ENCODE measurements at places on chromosomes 3 and 15.

- DNase-seq = no peak
These were observed 21.9 kb upstream of the ZBTB38 start for GRCh38 chr3:141346418-141346817.

DNA sequence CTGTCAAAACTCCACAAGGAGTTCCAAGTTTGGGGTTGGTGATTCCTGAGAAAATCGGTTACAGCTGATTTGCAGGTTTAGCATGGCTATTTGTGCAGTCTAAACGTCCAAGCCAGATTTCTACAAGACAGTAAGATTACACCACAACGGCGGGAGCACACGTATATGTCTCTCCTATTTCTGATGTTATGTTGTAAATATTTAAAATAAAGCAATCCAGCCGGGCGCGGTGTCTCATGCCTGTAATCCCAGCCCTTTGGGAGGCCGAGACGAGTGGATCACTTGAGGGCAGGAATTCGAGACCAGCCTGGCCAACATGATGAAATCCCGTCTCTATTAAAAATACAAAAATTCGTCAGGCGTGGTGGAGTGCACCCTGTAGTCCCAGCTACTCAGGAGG is 106.8 kb upstream of the IGF1R start:
- no peak for DNase-seq

DNA sequence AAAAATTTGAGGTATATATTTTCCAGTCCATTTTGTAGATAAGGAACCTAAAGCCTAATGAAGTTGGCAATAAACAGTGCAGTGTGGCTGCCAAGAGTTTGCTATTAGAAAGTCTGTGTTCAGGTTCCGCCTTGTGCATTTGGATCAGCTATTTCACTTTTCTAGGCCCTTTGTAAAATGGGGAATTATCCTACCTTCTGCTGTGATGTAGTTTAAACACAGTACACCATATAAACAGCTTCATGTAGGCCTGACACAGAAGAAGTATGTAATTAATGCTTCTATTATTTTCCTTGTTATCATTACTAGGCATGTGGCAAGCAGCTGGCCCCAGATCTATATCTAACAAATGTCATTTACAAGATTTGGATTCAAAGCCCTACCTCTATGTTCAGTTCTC is 456.3 kb downstream of the GABRG3 start:
- DNase-seq = peak; percentile 19

DNA sequence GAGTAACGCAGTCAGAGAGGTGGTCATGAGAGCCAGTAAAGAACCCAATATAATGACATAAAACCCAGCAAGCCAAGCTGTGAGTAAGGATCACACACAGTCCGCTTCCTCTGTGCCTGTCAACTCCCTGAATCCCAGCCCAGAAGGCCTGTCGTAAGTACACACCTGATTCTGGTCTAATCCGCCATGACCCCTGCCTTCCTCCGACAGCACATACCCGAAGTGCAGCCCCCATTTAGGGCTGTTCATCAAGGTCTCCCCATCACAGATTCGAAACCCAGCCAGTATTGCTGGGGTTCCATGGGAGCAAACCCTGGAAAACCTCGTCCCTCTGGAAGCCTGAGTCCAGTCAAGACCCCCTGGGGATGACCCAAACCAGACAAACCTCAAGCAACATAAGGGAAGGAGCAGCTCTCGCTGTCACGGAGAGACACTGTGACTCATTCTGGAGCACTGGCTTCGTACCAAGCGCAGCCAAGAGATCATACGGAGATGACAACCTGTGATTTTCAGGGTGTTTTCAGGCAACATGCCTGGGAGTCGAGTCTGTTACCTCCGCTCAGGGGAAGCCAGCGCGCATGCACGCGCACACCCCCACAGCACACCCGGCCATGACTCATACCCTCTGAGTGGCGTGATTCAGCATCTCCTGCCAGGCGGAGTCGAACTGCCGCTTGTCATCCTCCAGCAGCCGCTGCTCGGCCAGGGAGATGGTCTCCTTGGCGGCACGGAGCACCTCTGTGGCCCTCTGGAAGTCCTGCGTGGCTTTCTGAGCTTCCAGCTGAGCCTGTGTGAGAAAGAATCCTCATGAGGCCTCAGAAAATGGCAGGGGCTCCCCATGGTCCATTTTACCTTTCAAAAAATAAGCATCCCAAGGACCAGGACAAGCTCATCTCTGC is 63.0 kb downstream of the SH3BP5 start:
- DNase-seq = peak; percentile 86

DNA sequence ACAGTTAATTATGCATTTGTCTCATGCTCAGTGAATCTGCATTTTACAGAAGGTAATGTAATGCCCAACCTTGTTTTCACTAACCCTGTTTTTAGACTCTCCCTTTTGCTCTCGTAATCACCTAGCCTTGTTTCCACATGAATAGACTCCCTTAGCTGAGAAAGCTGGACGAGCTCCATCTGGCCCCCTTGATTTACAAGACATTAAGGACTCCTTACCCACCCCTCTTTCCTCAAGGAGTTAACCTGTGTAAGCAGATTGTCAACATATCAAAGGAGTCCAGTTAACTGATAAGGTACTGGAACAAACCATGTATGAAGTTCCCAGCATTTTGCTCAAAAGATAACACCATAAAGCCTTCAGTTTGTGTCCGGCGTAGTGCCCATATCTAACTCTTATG is 99.6 kb downstream of the VPS8 start:
- DNase-seq = no peak

- DNase-seq = peak; percentile 14
These were observed 17.7 kb upstream of the CPA3 start for GRCh38 chr3:148847351-148847750.

- DNase-seq = no peak
These were observed 9.2 kb upstream of the ITGA11 start for GRCh38 chr15:68441045-68441743.

- peak; percentile 47 for DNase-seq
These were observed 122.5 kb upstream of the ZBED2 start for GRCh38 chr3:111717601-111718000.

GRCh38 chr3:107899990-107900651 is 190.7 kb downstream of the CD47 start:
- DNase-seq = no peak

GRCh38 chr3:172517859-172518466 is 5.3 kb downstream of the TNFSF10 start:
- DNase-seq = no peak

- no peak for DNase-seq
These were observed 339.2 kb downstream of the CHL1 start for GRCh38 chr3:535566-536416.

DNA sequence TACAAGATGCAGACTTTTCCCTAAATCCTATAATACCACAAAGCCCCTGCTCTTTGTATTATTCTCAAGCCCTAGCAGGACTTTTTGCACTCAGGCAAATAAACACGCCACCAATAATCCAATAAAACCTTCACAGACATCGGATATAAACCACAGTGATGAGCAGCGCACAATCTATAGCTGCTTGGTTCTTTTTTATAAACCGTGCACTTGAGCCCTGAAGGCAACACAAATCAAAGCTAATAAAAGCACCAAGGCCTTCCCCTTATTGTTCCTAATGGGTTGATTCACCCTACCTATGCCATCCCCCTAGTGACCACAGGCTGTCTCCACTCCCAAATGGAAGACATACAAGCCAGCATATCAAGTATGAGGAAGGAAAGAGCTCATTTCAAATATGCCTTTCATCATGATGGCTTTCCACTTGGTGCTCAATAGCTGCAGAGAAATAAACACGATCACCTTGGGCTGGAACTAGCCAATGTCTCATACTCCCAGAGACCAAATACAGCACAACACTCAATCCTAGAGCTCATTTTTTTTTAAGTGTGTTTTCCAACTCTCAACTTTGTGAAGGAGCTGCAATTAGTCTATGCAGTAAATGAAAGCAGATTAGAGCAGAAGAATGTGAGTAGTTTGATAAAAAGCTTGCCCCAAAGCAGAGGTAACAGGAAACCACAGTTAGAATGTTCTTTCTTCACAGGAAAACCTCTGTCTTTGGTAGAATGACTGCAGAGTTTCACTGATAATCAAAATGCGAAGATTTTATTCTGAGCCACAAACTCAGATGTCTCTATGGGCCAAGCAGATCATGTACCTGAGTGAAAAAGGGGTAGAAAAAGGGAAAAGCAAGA is 573.9 kb downstream of the AGBL1 start:
- no peak for DNase-seq

- no peak for DNase-seq
These were observed at the start of gene AADAC for GRCh38 chr3:151813799-151814198. TSS of gene AADAC (plus strand) at chr3:151814116. CDS start at chr3:151814163, 47 bp downstream.

DNA sequence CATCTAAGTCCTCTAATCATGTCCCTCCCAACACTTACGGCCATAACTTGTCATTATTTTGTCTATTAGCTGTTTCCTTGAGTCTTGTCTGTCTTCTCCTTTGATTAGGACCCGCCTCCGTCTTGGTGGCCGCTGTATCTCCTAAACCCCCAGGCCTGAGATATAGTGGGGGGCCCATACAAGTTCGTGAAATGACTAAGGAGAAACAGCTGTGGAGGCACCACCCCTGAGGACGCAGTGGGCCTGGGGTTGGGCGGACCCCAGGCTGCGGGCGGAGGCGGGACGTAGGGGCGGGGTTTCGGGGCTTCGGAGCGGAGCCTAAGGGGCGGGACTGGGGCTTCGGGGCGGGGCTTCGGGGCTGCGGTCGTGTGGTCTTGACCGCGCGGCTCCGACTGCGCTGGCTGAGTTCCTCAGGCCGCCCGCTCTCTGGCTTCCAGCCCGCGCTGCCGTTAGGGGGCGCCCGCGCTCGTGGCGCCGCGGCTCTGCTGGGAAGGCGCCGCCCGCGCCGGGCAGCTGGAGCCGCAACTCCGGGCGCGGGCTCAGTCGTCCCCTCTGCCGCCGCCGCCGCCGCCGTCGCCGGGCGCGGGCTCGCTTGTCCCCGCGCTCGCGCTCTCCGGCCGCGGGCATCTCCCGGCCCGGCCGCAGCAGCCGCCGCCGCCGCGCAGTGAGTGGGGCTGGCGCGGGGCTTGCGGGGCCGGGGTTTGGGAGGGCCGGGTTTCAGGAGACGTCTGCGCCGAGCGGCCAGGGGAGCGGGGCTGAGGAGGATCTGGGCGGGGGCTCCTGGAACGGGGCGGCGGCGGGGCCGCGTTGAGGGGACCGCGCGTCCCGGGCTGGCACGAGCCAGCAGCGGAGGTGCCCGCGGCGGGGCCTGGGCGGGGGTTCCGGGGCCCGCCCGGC is at the start of gene KCTD6:
Gene KCTD6 (plus strand): TSS at position 591 of the 897 bp plus-strand sequence. CDS start 6,660 bp downstream, outside the sequence.
- DNase-seq = no peak

DNA sequence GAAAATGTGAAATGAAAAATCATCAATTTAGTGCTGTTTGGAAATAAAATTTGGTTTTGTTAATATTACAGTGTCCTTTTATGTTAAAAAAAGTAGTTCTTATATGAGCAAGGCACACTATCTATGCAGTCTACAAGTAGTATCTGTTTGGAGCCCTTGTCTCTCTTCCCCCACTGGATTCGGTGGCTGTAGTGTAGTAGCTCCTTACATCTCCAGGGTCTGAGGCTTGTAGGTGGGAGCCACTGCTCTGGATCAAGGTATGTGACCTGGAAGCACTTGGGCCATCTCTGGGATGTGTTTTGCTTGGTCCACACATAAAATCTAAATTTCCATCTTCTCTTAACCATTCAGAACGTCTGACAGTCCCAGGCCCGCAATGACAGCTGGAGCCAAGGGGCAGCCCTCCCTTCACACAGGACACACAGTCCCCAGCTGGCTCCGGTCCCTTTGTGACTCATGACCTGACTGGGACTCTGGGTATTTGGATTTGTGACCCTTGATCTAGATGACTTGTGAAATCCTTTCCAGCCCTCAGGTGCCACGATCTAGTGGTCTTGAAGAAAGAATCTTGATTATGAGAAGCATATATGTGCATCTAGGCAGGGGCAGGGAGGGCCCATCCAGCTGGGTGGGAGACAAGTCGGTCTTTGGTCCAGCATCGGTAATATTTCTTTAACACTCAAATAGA is 80.0 kb downstream of the USP13 start:
- no peak for DNase-seq

- DNase-seq = no peak
These were observed 33.3 kb upstream of the PAQR5 start for GRCh38 chr15:69265347-69265955.

DNA sequence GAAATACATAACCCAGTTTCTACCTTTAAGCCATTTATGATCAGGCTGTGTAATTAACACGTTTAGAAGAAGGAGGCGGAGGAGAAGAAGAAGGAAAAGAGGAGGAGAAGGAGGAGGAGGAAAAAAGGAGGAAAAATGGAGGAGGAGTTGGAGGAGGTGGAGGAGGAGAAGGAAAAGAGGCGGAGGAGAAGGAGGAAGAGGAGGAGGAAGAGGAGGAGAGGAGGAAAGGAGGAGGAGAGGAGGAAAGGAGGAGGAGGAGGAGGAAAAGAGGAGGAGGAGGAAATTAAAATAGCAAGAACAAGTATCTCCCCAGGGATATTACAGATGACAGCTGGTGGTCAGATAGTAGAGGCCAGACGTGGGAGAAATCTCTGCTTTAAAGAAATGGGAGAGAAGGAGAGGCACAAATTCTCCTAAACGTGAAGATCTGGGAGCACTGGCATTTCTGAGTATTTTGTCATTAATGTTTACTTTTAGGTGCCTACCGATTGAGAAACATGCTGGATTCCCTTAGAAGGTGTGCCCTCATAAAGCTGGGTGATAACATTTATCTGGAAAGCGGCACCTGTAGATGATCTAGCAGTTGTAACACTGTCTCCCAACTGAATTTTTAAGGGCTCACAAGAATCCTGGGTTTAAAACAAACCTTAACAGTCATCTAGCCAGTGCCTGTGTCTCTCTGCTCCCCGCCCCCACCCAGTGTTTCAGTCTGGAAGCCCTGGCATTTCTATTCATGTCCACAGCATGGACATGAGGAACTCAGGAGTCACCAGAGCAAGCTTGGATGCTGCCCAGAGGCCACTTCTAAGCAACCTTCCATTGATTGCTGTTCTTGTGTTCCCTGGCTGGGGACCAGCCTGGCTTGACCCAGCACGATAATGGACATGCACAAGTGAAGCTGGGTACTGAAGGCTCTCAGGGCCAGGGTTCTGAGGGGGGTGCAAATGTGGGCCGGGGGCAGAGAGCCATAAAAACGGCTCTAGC is 75.2 kb downstream of the CHRNA7 start:
- DNase-seq = no peak

DNA sequence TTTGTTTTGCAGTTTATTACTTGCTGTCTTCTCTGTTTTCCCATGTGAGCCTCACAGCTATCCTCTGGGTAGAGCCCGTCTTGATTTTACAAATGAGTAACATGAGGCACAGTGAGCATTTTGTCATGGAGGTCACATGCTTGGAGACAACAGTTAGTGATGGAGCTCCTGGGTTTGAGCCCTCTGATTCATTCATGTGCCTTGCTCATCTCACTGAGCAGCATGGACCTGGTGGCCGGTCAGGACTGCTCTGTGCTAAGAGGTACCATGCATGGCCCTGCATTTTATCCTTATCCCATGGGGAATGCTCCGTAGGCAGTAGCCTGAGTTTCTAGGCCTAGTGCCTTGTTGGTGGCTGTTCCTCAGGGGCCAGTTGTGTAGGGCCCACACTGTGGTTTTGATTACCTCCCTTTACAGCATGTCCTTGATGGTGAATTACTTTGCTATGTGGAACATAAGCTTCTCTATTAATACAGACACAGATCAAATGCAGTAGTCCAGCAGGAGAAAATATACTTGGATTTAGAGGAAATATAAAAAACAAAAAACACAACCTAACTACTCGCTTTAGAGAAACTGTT is 35.6 kb downstream of the MAP2K5 start:
- no peak for DNase-seq

DNA sequence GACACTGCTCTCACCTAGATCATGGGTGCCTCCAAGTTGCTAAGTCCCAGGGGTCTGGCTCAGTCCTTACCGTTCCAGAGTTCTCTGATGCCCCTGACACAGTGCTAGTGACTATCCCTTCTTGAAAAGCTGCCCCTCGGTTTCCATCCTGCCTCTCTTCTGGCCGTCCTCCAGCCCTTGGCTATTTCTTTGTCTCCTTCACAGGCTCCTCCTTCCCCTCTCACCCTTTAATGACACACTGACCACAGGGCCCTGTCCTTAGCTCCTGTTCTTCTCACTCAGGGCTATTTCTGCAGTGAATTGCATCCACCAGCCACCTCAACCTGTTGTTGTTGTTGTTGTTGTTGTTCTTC is 31.1 kb downstream of the SLC28A1 start:
- DNase-seq = no peak
